ENCODE measurements at places on chromosomes 1 and 21.

- no peak for DNase-seq
Measured at GRCh38 chr1:213649373-213649772, 338.4 kb upstream of the PROX1 start.

- no peak for DNase-seq
Measured at GRCh38 chr1:66296951-66297350, 237.0 kb upstream of the SGIP1 start.

- peak; percentile 6 for DNase-seq
Measured at GRCh38 chr21:26966649-26967061, 233 bp downstream of the ADAMTS5 start.

DNA sequence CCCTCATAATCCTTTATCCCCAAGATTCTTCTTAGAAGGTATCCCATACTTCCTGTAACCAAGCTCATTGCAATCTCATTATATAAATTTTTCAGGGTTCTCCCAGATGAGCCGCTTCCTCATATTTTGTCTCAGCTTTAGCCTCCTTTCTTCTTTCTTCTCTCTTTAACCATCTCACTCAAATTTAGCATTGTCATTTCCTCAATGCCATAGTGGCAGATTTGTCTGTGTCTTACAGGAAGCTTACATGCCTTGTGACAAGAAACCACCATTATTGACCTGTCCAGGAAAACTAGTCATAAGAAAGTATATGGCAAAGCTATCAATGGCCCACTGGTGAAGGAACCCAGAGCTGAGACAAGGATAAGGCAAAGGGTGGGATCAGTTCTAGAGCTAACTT lies 6.0 kb upstream of the FCRL2 start:
- DNase-seq = no peak

DNA sequence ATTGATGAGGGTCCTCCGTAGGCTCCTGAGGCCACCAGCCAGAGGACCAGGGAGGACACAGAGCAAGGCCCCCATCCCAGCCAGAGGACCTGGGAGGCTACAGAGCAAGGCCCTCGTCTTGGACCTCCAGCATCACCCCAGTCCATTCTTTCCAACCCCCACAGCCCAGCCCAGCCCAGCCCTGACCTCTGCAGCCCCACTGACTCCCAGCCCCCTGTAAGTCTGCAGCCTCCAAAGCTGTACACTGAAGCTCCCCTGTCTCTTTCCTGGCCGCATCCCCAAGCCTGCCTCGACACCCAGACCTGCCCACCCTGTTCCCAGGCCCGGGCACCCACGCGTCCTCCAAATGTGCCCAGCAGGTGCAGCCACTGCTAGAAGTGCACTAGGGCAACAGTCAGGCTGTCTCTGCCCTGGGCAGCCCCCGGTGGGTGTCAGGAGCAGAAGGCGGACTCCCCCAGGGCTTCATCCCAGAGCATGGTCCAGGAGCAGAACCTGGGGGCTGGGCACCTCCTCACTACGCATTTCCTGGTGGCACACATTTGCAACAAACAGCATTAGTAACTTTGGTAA lies 2.1 kb downstream of the DVL1 start:
- DNase-seq = no peak

- no peak for DNase-seq
Measured at GRCh38 chr1:2079396-2080085, 29.3 kb downstream of the PRKCZ start.

- DNase-seq = peak; percentile 50
Measured at GRCh38 chr21:16419188-16419921, 689.6 kb downstream of the USP25 start.

- DNase-seq = peak; percentile 33
Measured at GRCh38 chr1:154325583-154326545, 539 bp downstream of the ATP8B2 start.

- no peak for DNase-seq
Measured at GRCh38 chr21:14566894-14567293, 20.8 kb upstream of the SAMSN1 start.

DNA sequence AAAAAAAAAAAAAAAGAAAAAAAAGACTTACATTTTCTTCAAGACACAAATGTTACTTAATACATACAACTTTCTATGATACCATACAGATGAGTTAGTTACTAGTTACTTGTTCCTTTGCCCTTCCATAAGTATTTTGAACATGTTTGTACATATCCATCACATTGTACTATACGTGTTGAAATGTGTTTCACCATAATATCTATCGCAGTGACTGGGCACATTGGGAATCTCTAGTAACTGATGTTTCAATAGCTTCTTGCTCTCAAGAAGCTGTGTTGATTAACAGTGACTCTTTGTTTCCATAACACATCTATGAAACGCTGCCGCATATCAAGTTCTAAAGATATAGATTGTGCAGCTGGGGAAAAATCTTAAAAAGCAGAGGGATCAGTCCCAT lies 42.9 kb downstream of the KLHL20 start:
- no peak for DNase-seq

All from hypothalamus (tissue), 51 donors.